ENCODE measurements at places on chromosomes 5 and 9. TPM values are rescaled to one million over a fixed set of nuclear protein-coding genes. Genes with fewer than 3 reads are reported as not detected.

DNA sequence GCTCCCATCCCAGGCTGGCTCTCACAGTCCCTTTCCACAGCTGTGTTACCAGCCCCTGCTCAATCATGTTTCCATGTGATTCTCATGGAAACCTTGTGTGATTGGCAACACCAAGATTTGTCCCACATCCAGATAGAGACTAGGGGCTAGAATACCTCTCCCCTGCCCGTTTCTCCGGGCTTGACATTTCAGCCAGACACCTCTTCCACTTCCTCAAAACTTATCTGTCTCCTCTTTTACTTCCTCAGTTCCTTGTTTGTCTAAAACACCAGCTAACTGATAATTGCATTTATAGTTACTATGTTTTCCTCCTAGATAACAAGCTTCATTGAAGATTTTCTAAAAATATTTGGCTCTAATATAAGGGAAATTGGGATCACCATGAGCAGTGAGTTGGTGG, 16.6 kb upstream of the KCNMB1 start:
- no peak overlapping the region for H3K27ac ChIP-seq
- H3K4me3 ChIP-seq = no peak overlapping the region
- DNase-seq = no peak

GRCh38 chr9:34633851-34634550, 3.6 kb downstream of the SIGMAR1 start:
- H3K27ac ChIP-seq = no peak overlapping the region
- H3K4me1 ChIP-seq = peaks cover 38% of the 10 kb centered on the region

GRCh38 chr5:67187006-67187715, 9.4 kb downstream of the CD180 start:
- H3K4me3 ChIP-seq = no peak overlapping the region
- H3K36me3 ChIP-seq = no peaks in the 10 kb centered on the region
- H3K4me1 ChIP-seq = no peaks in the 10 kb centered on the region
- no peak for DNase-seq
- H3K27ac ChIP-seq = no peak overlapping the region

- H3K4me3 ChIP-seq = no peak overlapping the region
- H3K36me3 ChIP-seq = no peaks in the 10 kb centered on the region
- no peak overlapping the region for H3K27ac ChIP-seq
- no peaks in the 10 kb centered on the region for H3K27me3 ChIP-seq
Measured at GRCh38 chr5:158811921-158812320, 287.8 kb downstream of the EBF1 start.

PPP2R2B gene
- 9.1 TPM for total RNA-seq

MGAT4B gene
- total RNA-seq = 30.1 TPM

TNFSF15 gene
- total RNA-seq = 2.3 TPM
